Activated CD4-positive, alpha-beta T cell treated with anti-CD3 and anti-CD28 coated beads, Interleukin-2, amount 50 U/mL, for 1 hour (primary cell): ENCODE measurements at places on chromosomes 11 and 22.

- DNase-seq, result no peak
Observed at GRCh38 chr22:30821863-30822215, 127.2 kb downstream of the OSBP2 start.

- no peak for DNase-seq
Observed at GRCh38 chr11:29612423-29612822, 404.4 kb downstream of the KCNA4 start.

- no peak for DNase-seq
Observed at GRCh38 chr11:17760102-17761029, 25.8 kb downstream of the KCNC1 start.

DNA sequence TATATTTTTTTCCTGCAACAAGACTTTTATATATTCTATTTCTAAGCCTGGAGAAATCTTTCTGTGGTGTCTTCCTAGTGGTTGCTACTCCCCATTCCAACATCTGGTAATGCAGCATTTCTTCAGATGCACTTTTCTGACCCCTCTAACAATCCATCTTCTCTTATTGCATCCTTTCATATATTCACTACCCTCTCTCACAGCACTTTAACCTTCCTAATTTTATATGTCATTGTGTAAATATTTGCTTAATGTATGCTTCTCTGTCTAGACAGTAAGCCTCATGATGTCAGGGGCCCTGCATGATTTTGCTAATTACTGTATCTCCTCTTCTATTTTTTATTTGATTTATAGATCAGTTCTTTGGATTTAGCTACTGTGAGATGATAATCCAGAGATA, 701.6 kb downstream of the KCNA4 start:
- no peak for DNase-seq

DNA sequence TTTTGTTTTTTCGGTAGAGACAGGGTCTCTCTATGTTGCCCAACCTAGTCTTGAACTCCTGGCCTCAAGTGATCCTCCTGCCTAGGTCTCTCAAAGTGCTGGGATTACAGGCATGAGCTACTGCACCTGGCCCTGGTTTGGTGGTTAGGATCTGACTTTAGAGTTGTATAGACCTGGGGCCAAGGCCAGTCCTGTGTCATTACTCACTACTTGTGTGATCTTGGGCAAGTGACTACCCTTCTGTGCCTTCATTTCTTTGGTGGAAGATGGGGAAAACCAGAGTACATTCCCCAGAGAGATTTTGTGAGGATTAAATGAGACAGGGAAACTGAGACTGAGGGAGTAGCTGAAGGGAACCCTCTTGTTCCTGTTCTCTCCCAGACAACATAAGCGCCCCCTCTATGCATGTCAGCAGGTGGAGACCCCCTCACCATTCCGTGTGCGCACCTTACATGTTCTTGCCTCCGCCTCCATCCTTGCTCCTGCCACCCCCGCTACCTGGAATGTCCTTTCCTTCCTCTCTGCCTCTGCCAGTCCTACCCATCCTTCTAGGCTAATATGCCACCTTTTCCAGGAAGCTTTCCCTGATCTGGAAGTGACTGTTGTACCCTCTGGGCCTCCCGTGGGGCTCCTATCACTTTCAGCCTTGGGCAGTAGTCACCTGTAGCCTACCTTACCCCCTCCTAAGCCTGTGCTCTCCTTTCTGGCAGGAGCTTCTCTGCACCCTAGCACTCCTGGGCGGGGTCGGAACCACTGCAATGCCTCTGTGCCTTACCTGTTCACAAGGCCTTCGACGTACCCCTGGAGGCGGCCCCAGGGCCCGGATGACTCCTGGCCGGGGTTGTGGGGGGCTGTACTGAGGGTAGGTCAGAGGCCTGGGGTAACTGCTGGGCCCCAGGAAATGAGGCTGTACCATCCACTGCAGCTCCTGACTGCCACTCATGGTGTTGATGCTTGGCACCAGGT, 3.9 kb downstream of the FOSL1 start:
- DNase-seq, result no peak

DNA sequence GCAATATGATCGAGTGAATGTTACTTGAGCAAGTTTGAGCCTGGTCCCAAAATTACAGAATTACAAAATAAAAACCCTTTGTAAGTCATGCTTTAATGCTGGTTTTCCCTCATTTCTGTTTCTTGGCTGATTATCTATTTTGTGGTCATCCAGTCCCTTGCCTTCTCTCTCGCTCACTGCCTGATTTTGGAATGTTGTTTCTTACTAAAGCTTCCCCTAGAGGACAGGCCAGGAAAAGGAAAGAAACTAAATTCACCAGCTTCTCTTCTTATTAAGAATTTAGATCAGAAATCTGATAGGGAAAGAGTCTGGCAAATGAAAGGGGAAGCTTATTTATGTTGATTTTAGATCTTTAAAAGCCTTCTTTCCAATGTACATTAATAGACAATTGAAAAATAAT, 16.6 kb upstream of the BDNF start:
- DNase-seq, result no peak

GRCh38 chr11:12174477-12175143, 64.2 kb downstream of the MICAL2 start:
- no peak for DNase-seq

DNA sequence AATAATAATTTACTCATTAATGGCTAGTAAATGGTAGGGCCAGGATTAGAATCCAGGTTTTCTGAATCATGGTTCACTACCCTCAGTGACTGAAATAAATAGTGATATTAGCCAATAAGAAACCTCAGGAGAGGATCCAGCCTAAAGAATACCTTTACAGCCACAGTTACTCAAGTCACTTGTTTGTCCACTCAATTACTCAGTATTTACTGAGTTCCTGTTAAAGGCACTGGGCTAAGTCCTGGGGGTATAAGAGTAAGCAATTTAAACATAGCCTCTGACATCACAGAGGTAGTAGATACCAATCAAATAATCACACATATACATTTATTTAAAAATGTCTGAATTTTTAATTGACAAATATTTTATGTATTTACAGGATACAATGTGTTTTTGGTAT, 56.8 kb upstream of the GAB2 start:
- DNase-seq, result no peak

GRCh38 chr11:79071190-79071589, 369.6 kb downstream of the TENM4 start:
- no peak for DNase-seq
